ENCODE measurements at places on chromosomes 1 and 21.

GRCh38 chr1:112322983-112323678 lies 72.9 kb upstream of the CTTNBP2NL start:
- no peak for DNase-seq

DNA sequence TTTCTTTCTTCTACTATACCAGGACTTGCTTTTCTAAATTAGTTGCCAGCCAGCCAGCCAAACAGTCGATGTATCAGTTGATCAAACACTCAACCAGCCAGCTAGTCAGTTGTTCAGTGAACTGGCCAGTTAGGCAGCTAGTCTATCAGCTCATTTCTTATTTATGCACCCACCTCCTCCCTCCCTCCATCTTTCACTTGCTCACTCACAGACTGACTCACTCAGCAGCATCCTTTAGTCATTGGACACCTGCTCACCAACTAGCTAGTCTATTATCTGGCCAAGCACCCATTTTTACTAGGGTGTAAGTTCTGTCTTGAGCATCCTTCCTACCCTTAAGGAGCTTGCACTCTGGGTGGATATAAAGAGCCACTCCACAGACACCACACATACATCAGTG lies 5.9 kb upstream of the SPRR4 start:
- no peak for DNase-seq

DNA sequence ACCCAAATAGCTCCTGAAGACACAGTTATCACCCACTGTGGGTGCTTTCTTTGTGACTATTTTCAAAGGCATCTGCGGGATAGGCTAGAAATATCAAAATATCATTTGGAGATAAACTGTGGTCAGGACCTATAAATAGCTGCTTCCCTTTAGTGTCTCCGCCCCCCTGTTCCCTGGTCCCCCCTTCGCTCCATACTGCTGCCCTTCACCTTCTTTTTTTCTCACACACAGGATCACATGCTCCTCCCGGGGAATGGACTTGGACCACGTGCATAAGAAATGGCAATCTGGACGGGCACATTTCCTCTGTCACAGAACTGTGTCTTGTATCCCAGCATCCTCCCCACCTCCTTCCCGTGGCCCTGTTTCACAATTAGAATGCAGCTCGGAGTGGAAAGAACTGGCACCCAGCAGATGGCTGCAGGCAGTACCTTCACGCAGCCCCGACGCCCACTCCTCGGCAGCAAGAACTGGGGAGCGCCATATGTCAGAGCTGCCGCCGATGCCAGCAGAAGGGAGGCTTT lies 68.8 kb upstream of the SSX2IP start:
- DNase-seq, result peak; percentile 44

GRCh38 chr1:187474336-187474735 lies 645.6 kb downstream of the PLA2G4A start:
- DNase-seq, result peak; percentile 12

GRCh38 chr1:216640100-216640499 lies 83.1 kb downstream of the ESRRG start:
- no peak for DNase-seq

DNA sequence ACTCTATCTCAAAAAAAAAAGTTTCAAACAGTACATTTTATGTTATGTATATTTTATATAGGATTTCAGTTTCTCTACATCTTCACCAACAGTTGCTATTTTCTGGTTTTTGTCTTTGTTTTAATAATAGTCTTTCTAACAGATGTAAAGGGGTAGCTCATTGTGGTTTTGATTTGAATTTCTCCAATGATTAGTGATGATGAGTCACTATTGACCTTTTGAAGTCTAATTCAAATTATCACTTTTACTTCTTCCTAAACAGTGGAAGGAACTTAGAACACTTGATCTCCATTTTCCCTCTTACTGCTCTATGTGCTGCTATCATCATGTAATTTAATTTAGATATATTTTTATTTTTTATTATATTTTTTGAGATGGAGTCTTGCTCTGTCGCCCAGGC lies 31.7 kb upstream of the SHCBP1L start:
- no peak for DNase-seq

DNA sequence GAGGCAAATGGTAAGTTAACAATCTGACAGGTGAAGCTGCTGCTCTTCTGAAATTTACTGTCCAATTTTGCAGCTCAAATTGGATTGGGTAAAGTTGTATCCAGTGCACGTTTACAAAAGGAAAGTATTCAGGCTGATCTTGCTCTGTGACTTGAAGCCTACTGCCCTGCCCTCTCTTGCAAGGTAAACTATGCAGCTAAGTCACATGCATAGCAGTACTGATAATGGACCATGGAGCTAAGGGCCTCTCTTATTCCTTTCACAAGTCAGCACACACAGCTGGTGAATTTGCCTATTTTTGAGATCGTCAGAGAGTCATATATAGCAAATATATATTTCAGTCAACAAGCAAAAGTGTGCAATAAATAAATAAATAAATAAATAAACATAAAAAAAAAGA lies 23.2 kb downstream of the XCL1 start:
- DNase-seq, result no peak

- DNase-seq, result peak; percentile 94
These were observed 66.0 kb downstream of the COL18A1 start for GRCh38 chr21:45470773-45471524.

- DNase-seq, result no peak
These were observed 43.1 kb downstream of the FOXO6 start for GRCh38 chr1:41404308-41404761.

DNA sequence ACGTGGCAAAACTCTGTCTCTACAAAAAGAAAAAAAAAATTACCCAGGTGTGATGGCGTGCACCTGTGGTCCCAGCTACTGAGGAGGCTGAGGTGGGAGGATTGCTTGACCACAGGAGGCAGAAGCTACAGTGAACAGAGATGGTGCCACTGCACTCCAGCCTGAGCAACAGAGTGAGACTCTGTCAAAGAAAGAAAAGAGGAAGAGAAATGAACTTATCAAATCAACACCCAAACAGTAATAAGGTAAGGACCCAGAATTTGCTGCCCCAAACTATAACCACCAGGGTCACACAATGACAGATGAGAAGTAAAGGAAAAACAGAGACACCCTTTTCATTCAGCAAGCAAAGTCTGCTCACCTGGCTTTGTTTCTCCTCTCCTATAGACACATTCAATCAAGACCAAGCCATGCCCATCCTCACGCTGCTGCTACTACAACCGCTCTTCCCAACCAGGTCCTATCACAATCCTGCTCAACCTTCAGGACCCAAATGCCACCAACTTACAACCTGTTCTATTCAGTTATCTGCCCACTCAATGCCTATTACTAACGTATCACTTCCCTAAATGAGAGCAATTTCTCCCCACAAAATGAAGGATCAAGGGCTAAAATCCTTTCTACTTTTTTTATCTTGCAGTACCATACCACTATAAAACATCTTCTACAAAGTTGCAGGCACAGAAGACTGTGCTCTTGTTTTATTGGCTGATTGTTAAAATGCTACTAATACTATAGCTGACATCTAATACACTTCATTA lies 183.5 kb downstream of the RERE start:
- no peak for DNase-seq

- DNase-seq, result no peak
These were observed 90.5 kb upstream of the JAK1 start for GRCh38 chr1:65056866-65057265.

GRCh38 chr1:180956028-180956640 lies 43.4 kb downstream of the KIAA1614 start:
- DNase-seq, result no peak

DNA sequence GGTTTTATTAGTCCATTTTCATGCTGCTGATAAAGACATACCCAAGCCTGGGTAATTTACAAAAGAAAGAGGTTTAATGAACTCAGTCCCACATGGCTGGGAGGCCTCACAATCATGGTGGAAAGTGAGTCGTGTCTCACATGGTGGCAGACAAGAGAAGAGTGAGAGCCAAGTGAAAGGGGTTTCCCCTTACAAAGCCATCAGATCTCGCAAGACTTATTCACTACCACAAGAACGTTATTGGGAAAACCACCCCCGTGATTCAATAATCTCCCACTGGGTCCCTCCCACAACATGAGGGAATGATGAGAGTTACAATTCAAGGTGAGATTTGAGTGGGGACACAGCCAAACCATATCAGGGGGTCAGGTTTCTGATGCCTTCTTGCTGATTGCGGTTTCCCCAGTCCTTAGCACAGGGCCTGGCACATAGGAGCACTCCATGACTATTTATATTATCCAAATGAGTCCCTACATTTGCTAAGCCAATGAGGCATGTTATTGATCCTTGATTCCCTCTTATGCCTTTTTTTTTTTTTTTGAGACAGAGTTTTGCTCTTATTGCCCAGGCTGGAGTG lies 35.3 kb upstream of the PAXBP1 start:
- DNase-seq, result no peak

DNA sequence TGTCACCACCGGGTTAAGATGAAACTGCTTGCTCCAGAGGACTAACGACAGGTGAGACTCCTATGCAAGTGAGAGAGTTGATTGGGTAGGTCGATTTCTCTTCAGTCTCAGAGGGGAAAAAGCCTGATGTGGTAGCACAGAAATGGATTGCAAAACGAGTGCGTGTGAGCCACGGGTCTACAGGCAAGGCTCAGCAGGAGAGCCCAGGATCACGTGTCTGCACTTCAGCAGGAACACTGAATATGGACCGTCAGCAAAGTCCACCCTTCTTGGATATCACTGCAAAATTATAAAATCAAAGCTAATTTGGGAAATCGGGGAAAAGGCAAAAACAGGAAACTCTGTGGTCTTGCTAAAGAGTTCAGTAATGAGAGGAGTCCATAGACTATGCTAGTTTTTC lies 107.7 kb upstream of the ZNF648 start:
- no peak for DNase-seq

DNA sequence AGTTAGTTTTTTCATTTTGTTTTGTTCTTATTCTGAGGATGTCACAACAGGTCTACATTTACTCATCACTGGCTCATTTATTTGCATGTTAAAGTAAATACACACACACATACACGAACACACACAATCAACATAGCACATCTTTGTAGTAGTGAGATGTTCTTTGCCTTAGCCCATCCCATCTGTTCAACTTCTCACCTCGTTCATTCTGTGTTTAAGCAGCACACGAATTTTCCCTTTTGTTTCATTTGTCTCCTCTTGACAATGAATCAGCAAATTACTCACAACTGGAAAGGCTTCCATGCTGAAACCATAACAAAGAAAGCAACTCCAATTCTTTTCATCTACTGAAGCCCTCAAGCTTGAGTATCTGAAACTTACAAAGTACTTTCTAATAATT lies 133.3 kb upstream of the CHRM3 start:
- DNase-seq, result no peak

GRCh38 chr21:45821315-45821962 lies 160.1 kb upstream of the COL6A1 start:
- DNase-seq, result no peak

DNA sequence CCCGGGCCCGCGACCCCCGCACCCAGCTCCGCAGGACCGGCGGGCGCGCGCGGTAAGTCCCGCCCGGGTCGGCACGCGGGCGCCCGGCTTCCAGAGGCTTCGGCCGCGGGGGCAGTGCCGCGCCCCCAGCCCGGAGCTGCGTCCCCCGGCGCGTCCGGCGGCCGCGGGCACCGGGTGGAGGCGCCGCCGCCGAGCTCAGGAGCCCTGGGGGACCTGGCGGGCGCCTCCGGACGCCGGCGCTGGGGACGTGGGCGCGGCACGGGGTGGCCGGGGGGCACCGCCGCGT lies 227 bp downstream of the NBL1 start:
- no peak for DNase-seq

- no peak for DNase-seq
These were observed 20.8 kb upstream of the ECE1 start for GRCh38 chr1:21311016-21311415.

DNA sequence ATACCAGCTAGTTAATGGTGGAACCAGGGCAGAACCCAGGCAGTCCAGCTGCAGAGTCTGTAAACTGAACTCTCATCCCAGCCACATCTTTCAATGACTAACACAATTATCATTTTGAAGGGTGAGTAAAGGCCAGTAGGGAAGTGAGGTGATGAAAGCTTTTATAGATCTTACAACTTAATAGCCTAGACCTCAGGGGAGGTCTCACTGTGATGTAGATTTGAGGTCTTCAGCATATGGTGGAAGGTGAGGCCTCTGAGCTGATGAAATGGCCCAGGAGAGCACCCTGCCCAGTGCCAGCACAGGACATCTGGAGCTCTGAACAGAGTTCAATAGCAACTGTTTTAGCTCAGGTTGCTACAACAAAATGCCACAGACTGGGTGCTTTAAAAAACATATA lies 44.8 kb upstream of the POU2F1 start:
- peak; percentile 19 for DNase-seq

DNA sequence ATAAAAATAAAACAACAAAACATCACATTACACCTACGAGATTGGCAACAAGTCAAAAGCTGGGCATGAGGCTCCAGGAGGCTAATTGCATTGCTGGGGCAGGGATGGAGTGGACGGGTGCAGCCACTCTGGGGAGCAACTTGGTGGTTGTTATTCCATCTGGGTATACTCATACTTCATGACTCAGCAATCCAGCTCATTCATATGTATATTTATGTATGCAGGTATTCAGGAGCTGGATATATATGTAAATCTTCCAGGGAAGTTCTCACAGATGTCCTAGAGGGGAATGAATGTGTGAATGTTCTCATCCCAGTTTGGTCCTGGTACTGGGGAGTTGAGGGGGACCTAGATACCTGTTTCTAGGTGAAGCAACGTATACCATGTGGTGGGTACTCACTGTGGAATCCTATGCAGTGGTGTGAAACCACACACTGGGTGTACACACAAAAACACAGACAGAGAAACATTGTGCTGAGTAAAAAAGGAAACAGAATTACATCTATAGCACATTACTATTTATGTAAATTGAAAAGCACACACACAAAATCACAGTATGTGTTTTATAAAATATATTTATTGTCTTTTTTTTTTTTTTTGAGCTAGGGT lies 79.7 kb upstream of the RAB4A start:
- DNase-seq, result no peak

GRCh38 chr1:150076066-150076465 lies 8.5 kb downstream of the VPS45 start:
- no peak for DNase-seq

DNA sequence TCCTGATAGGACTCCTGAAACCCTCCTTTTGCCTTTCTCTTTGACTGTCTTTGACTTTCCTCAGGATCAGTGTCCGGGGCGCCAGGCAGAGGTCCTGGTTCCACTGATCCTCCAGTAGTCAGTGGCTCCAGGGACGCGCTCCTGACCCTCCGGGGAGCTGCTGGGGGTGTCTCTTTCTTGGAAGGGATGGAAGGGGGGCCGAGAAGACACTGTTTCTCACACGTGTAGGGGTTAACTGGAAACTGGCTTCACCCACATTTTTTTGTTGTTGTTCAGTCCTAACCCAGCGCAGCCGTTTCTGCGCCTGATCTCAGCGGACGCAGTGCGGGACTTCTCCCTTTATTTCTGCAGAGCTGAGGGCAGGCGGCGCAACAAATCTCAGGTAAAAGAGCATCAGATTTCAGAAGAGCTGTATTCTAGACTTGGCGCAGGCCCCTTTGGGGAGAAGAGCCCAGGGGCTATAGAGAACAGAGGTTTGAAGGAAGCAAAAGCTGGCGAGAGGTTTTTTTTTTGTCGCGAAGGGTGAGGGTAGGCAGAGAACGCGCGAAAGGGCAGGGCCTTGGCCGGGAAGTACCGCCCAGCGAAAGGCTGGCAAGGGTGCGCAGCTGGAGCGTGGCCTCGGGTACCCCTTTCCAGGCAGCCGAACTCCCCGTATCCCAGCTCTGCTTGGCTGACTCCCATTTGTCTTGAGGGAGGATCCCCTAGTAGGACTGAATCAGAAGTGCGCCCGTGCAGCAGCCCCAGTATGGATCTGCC lies 4.3 kb upstream of the LHX9 start:
- no peak for DNase-seq

- DNase-seq, result peak; percentile 27
These were observed 2.5 kb downstream of the SMIM1 start for GRCh38 chr1:3774946-3775489.

All from fibroblast of villous mesenchyme (primary cell).